ENCODE measurements at places on chromosomes 11 and 22.
A peak's percentile ranks its signal among the peaks of the same experiment; 100 is the strongest.

- DNase-seq = no peak
Observed at GRCh38 chr11:111194860-111195568, 50.5 kb upstream of the POU2AF2 start.

DNA sequence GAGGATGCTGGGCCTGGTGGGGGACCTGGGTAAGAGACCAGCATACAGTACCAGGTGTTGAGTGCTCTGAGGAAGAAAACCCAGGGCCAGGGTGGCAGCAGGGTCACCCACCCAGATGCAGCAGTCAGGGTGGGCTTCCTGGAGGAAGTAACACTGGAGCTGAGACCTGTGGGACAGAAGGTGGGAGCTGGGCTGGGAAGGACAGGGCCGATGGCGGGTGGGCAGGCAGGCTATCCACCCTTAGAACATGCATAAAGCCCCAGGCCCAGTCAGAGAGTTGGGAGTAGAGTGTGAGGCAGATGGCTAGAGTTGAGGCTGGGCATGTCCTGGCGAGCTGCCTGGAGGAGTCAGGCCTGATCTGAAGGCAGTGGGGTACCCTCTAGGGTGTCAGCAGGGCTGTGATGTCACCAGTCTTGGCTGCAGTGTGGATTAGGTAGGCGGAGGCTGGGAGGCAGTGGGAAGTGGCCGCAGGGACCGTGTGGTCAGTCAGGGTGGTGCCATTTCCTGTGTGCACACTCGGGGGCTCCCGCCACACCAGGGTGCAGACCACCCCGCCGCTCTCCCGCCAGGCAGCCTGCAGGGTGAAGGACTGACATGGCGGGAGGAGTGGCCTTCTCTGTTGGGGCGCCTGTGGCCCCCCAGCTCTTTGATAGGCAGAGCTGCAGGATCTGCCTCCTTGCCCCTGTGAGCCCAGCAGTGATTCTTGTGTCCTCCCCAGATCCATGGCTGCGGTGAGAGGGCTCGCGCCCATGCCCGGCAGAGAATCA is 35.3 kb downstream of the IGHMBP2 start:
- no peak for DNase-seq

DNA sequence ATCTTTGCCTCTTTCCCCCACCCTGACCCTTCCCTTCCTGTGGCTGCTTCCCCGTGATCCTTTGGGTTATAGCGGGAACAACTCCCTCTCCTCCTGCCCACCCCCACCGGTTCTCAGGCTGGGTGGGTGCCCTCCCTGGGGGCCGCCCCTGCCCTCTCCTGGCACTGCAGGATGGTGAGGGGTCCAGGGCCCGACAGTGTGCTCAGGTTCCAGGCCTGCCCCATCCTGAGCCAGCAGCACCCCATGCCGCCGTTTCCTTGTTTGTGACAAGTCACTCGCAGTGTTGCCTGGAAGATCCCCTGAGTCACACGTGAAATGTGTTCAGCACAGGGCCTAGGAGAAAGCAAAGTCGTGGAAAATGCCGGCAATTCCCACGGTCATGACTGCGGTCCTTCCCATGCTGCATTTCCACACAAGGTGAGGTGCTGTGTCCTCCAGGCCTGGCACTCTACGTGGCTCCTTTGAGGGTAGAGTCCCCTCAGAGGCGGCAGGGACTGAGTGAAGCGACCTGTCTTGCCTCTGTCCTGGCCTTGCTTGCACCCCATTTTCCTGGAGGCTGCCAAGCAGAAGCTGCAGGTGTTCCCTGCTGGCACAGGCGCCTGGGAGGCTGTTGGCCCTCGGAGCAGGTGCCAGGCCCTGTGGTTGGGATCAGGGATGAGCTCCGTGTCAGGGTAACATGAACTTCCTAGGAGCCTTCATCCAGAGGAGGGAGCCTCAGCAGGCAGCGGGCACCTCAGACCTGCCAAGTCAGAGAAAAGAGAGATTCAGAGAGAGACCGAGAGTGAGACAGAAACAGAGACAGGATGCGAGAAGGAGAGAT is 80.5 kb upstream of the LINC01488 start:
- no peak for DNase-seq

DNA sequence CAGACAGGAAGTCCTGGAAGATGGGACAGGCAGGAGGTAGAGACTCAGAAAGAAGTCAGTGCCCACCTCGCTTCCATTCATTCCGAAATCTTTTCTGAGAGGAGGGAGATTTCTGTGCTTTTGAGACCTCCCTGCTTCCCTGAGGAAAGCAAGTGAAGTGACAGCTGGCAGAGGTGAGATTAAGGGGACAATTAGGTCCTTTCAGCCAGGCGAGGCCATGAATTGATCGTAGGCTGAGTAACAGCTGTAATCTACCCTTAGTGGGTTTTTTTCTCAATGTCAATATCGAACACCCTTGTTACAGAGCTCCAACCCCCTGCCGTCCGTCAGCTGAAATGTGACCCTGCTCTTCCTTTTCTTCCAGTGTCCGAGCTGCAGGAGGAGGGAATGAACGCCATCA is 96.0 kb downstream of the PARVA start:
- no peak for DNase-seq

DNA sequence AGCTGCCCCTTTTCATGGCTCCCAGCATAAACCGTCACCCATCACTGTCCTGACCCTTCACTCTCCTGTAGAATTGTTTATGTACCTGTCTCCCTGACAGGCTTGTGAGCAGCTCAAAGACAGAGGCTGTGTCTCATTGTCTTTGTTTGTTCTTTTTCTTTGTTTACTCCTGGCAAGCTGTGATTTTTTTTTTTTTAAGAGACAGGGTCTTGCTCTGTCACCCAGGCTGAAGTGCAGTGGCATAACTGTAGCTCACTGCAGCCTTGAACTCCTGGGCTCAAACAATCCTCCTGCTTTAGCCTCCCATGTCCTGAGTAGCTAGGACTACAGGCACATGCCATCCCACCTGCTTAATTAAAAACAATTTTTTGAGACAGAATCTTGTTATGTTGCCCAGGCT is 9.7 kb downstream of the ARHGAP1 start:
- no peak for DNase-seq

GRCh38 chr11:98587884-98588283 is 432.9 kb upstream of the CNTN5 start:
- DNase-seq = no peak

GRCh38 chr22:41240377-41241132 is at the start of gene CHADL:
TSS of gene CHADL (minus strand) at chr22:41240931. CDS start at chr22:41240881, 50 bp downstream.
- no peak for DNase-seq

DNA sequence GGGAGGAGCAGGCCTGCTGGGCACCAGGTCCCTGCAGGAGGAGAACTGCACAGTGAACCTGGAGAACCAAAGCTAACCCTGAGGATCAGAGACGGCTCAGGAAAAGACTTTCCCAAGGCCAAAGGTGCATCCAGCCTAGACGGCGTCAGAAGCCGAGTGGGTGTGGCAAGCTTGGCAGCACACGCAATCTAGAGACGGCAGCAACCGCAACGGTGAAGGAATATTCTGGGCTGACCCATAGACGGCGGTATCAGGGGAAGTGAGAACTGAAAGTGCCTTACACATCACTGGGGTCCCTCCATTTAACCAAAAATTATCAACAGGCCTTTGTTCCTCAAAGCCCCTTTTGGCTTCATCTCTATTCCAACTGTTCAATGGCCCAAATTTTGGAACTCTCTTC is 26.2 kb downstream of the SPATA19 start:
- no peak for DNase-seq

DNA sequence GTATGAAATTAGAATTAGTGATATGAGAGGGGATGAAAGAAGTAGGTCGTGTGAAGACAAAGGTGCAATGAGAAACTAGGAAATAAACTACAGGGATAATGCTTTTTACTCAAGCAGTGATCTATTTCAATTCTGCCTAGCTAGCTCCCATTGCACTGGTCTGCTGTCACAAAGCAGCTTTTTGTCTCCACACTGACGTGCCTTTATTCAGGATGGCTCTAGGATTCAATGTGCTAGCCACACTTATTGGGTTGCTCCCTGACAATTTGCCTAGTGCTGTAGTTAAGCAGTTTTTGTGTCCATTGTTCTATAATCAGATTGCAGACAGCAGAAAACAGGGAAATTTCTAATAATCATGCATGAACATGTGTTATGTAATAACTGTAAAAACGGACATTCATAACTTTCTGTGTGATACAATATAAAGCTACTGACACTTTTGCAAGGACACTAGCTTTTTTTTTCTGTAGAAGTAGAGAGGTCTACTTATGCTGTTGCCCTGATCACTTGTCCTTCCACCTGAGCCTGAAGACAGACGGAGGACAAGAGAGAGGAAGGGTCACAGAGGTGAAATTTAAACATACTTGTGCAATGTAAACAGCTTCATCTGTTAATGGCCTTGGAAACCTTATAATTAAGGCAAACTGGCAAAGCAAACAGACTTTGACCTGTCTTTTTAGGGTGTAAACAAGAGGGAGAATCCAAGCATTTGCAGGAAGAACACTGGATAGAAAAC is 269.6 kb downstream of the LRRC4C start:
- DNase-seq = no peak

- DNase-seq = peak; percentile 86
Observed at GRCh38 chr11:24575392-24575791, 78.5 kb downstream of the LUZP2 start.

GRCh38 chr11:1389932-1390568 is at the start of gene BRSK2:
TSS of gene BRSK2 (plus strand) at chr11:1389934. CDS start at chr11:1390285, 351 bp downstream.
- DNase-seq = no peak

GRCh38 chr22:27331526-27332281 is 469.9 kb downstream of the MN1 start:
- peak; percentile 45 for DNase-seq

DNA sequence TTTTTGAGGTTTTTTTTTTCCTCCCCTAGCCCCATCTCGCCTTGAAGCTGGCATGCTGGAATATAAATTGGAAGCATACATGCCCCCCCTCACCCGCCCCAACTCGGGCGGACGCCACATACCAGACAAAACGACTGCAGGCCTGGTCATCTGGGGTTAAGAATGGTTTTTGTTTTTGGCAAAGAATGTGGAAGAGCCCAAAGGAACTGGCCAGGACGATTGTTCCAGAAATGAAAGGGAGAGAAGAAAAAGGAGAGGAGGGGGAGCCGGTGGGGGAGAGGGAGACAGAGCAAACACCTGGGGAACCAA is 25.0 kb downstream of the MN1 start:
- peak; percentile 56 for DNase-seq

DNA sequence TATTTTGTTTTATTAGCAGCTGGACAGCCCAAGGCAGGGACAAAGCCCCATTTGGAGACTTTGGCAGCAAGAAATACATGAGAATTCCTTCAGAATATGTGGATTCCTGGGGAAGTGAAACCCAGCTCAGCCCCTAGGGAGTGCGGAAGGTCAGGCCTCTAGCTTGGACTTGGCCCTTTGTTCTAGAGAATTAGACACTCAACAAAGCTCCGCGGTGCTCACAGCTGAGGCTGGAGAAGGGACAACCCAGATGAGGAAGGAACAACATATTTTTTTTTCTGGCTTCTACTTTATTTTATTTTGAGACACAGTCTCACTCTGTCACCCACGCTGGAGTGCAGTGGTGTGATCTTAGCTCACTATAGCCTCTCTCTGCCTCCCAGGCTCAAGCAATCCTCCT is 44.7 kb upstream of the SEPTIN5 start:
- peak; percentile 14 for DNase-seq

- DNase-seq = peak; percentile 55
Observed at GRCh38 chr11:44556735-44557409, 8.6 kb upstream of the CD82 start.

DNA sequence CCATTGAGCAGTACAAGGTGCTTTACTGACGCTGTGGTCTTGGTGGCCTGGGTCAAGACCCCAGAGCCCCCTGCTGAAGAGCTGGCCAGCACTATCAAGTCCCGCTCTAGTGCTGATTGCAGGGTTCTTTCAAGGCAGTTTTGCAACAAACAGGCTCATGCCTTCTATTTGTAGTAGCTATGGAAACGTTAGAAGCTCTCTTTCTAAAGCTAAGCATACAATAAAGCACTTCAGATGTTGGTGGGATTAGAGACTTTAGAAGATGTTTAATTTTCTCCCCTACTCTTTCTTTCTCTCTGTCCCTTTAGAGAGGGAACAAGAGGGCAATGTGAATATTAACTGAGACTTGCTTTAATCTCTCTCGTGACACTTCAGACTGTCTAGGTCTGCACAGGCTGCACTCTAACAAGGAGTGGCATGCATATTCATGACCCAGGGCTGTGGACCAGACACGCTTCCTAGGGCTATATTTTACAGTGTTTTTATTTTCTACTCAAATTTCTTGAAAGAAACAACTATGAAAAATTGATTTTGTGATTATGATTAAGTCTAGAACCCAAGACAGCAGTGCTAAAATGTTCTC is 138.6 kb downstream of the WNT7B start:
- no peak for DNase-seq

- DNase-seq = no peak
Observed at GRCh38 chr22:20232781-20233180, 35.3 kb downstream of the RTN4R start.

DNA sequence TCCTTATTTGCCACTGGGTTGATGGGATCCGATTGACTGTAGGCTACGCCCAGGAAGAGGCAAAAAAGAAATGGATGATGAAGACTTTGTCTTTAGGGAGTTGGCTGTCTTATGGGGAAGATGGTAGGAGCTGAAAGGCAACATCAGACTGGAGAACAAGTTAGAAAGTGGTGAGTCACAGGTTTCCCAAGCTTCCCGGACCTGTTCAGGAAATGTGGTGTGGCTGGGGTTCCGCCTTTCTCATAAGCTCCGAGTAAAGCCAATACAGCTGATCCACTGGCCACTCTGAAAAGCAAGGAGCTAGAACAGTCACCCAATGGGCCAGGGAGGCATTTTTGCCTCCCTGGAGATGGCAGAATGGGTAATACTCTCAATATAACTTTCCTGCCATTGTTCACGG is 194.5 kb downstream of the SNX19 start:
- DNase-seq = peak; percentile 59

DNA sequence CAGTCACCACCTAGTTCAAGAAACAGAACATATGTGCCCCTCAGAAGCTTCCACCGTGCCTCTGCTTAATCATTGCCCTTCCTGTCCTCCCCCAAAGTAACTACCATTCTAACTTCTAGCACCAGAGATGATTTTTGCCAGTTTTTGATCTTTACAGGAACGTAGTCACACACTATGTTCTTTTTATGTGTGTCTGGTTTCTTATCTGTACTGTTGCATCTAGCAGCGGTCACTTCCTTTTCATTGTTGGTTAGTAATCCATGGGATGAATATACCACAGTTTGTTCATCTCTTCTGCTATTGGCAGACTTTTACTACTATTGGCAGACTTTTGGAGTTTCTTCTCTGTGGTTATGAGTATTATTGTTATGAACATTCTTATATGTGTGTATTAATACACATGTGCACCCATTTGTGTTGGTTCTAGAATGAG is 34.6 kb downstream of the SPECC1L start:
- DNase-seq = no peak

DNA sequence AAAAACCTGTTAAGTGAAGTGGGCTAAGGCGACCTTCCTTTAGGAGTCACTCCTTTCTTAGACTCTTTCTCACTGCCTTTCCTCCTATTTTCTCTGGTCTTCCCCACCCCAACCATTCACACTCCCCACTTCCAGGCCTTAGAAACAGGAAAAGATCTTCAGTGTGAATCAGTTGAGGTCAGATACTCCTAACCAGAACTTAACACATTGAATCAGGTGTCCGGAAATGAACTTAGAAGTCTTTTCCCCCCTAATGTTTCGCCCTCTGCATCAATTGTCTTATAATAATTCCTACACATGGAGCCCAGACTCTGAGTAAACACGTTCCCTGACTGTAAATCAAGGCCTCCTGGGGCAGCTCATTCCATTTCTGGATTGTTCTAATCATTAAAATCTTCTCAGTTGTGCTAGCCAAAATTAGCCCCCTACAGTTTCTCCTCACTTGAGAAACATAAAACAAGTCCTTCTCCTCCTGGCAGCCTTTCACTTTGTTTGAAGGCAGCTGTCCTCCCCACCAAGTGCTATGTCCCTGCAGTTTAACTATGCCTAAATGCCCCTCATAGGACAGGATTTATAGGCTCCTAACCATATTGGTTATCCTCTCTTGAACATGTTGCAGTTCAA is 32.7 kb upstream of the USP47 start:
- peak; percentile 14 for DNase-seq

- DNase-seq = no peak
Observed at GRCh38 chr22:37184380-37184755, 3.7 kb downstream of the C1QTNF6 start.

All from fibroblast of skin of back (primary cell).